Stimulated activated CD8-positive, alpha-beta memory T cell treated with anti-CD3 and anti-CD28 coated beads, Interleukin-4, amount 100 ng/mL, for 4 hours (primary cell): ENCODE measurements at places on chromosomes 5 and 9.

DNA sequence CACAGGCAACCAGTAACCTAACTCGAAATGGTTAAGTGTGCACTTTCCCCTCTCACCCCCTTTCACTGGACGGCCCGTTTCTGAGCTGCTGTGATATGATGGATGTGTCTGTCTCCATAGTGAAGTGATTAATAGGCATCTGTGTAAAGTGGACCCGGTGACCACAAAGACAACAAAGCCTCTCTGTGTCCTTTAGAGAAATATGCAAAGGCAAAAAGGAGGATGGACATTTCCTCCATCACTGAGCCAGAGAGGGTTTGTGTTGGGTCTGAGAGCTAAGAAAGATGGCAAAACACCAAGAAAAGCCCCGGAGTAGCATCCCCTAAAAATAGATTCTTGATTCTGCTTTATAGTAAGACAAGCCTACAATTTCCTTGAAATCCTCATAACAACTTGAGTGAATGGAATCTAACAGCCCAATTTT, 120.6 kb downstream of the SEMA6A start:
- no peak for DNase-seq

GRCh38 chr9:125748446-125749099, 1.4 kb downstream of the PBX3 start:
- no peak for DNase-seq

- no peak for DNase-seq
Measured at GRCh38 chr9:86200599-86201162, 58.8 kb downstream of the C9orf153 start.

DNA sequence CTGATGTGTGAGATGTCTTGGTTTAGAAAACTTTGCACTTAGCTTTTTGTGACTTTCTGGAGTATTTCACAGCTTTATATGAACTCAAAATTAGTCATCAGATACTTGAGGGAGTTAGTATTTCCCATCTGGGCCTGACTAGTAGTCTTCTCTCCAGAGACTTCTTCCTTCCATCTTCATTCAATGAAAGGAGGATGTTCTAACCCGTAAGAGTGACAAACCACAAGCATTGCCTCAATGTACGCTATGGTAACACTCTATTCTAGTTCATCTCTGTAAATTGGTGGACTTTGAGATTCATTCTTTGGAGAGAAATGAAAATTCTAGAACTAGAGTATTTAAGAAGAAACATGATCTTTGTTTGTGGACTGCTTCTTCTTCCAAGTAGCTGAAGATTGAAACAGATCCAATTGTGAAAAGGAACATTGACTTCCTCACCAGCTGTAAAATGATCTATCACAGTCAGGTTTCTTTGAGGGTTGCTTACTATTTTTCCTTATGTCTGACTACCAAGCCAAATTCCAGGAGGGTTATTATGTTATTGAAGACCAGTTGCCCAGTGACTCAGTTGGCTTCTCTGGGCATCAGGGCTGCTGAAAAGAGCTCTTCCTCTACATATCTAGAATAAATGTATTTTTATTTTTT, 157.6 kb downstream of the SLC12A2 start:
- no peak for DNase-seq

DNA sequence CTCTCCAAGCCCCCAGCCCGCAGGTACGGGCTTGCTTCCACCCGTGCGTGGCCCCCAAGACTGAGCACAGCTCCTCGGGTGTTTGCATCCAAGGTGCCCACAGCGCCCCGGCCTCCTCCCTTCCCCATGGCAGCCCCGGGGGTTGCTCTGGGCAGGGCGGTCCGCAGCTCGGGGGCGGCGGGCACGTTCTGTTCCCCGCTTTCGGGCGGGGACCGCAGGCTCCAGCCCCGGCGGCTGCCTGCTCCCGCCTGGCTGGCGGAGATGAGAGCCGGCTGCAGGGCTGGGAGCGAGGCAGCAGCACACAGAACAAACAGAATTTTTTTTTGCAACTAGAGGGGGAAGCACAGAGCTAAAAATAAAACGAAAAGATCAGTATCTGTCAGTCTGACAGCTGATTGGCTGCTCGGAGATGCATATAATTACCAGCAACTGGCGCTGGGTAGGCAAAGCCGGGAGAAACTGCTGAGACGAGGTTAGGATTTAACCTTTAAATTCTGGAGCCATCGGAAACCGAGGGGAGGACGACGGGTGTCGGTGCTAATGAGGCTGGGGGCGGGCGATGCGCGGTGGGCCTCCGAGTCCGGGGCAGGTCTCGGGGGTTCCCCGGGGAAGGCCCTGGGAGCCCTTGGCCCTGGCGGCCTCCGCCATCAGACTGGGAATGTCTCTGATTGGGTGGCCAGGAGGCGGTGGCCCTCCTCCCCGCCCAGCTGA, 142.7 kb upstream of the IER5L start:
- no peak for DNase-seq

DNA sequence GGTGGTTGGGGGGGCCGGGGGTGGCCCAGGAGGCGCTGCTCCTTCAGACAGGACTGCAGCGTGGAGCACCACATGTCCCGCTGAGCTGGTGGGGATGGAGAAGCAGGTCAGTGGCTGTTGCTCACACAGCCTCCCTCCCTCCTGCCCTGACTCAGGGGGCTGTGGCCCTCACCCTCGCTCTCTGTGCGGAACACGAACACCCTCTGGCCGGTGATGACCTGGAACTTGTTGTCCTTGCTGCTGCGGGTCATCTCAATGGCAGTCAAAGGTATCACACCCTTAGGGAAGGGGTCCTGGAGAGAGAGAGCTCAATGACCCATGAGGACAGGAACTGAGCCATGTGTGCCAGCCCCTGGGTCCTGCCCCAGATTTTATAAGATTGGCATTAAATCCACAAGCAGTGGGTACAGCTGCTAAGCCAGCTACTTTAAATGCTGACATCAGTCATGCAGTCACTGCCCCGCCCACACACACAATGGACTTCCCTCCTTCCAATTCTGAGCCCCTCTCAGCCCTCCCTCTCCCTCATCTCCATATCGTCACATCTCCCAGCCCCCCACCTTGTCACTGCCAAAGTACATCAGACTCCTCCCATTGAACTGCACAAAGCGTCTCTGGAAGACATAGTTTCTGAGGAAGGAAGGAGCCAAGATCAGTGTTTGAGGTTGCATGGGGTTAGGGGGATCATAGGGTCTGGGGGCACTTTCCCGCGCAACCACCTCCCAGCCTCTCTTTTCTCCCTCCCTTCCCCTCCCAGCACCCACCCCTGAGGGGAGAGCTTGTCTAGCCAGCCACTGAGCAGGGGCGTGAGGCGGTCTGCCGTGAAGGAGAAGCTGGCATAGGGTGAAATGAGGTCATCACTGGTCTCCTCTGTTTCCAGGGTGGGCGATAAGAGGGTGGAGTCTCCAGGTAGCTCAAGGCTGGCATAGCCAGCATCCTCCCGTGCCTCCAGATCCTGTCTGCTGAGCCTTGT, 8.9 kb downstream of the ARAP3 start:
- DNase-seq: no peak

GRCh38 chr5:1544294-1544961, 20.7 kb upstream of the LPCAT1 start:
- no peak for DNase-seq

- no peak for DNase-seq
Measured at GRCh38 chr5:111498346-111498745, 14.0 kb downstream of the STARD4 start.

- DNase-seq: no peak
Measured at GRCh38 chr9:91422758-91423711, 597 bp downstream of the NFIL3 start.

DNA sequence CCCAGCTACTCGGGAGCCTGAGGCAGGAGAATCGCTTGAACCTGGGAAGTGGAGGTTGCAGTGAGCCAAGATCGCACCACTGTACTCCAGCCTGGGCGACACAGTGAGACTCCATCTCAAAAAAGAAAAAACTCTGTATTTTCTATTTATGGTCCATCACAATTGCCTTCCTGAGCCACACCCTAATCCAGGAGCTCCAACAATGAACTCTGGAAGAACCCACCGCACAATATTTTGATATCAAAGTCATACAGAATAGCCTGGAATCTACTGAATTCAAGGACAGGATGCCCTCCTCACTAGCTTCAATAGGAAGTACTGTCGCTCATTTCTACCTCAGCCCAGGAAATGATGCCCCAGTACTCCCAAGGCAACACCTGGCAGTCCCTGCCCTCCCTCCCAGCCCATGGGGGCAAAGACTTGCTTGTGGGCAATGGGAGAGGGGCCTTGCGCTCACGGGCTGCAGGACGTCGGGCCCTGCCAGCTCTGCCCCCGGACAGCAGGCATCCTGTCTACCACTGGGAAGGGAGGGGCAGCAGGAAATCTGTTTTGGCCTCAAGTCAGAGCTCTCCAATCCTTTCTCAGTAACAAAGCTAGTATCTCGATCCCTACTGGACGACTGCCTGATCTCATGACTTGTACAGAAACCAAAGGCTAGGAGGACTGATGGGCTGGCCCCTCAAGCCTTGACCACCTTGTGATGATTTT, 19.7 kb downstream of the UBAC1 start:
- no peak for DNase-seq

DNA sequence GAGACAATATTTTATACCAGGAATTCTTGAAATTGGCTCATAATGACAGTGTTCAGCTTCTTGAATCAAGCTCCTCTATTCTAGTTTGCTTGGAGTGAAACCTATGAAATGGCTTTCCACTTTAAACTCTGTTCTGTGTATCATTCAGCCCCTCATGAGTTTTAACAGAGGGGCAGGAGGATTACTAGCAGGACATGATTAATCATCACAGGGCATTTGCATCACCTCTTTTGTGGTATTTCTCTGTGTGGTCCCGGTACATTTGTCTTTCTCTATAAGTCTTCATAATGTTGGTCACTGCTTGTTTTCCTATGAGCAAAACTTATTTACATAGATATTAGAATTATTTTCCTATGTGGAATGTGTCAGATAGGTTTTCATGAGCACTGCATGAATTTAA, 21.2 kb downstream of the CAST start:
- no peak for DNase-seq

- DNase-seq: no peak
Measured at GRCh38 chr9:123000371-123001068, 32.9 kb upstream of the GPR21 start.

GRCh38 chr5:157520911-157521703, 54.5 kb downstream of the ADAM19 start:
- no peak for DNase-seq

DNA sequence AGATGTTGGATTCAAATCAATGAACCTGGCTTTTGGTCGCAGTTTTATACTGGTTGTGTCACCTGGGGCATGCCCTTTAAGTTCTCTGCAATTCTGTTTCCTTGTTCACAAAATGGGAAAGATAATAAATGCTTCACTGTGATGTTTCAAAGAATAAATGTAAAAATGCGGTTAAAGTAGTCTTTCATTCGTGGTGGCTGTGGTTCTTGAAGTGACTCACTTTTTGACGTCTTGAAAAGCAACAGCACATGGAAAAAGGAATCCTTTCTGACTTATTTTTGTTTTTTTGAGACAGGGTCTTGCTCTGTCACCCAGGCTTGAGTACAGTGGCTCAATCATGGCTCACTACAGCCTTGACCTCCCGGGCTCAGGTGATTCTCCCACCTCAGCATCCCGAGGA, 88.4 kb upstream of the SLIT3 start:
- DNase-seq: no peak

- DNase-seq: no peak
Measured at GRCh38 chr9:19385786-19386501, 5.9 kb upstream of the RPS6 start.

DNA sequence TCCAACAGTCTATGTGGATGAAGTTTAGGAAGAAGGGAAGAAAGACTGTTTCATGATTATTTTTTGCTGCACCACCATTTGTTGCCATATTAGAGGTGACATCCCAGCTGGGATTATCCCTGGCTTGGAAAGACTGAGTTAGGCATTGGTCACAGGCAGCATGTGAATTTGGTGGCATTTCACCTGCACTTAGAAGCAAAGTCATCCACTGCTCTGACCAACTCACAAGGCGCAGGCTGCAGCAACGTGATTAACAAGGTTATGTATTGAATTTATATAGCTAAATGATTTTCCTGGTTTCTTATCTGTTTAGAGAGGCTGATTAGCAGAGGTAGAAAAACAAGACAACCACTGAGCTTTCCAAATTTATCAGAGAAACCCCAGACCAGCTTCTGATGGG, 2.7 kb downstream of the FYB1 start:
- DNase-seq: no peak

GRCh38 chr5:40098313-40098712, 581.4 kb upstream of the PTGER4 start:
- no peak for DNase-seq

- no peak for DNase-seq
Measured at GRCh38 chr5:35313291-35313690, 83.0 kb upstream of the PRLR start.

DNA sequence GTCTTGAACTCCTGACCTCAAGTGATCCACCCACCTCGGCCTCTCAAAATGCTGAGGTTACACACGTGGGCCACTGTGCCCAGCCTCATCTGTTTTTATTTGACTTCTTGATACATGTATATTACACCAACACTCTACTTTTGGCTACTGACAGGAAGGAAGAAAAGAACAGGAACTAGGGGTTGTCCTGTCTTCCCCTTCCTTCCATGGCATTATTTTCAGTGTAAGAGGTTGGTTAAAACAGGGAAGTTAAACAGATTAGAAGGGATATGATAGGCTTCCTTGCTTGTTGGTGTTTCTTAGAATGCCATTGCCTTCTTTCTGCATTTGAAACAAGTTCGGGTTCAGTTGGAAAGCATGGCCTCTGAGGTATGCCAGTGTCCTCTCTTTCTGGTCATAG, 312.8 kb downstream of the NDUFS4 start:
- no peak for DNase-seq

- DNase-seq: peak; percentile 51
Measured at GRCh38 chr9:99807276-99807852, 14.3 kb upstream of the NR4A3 start.

DNA sequence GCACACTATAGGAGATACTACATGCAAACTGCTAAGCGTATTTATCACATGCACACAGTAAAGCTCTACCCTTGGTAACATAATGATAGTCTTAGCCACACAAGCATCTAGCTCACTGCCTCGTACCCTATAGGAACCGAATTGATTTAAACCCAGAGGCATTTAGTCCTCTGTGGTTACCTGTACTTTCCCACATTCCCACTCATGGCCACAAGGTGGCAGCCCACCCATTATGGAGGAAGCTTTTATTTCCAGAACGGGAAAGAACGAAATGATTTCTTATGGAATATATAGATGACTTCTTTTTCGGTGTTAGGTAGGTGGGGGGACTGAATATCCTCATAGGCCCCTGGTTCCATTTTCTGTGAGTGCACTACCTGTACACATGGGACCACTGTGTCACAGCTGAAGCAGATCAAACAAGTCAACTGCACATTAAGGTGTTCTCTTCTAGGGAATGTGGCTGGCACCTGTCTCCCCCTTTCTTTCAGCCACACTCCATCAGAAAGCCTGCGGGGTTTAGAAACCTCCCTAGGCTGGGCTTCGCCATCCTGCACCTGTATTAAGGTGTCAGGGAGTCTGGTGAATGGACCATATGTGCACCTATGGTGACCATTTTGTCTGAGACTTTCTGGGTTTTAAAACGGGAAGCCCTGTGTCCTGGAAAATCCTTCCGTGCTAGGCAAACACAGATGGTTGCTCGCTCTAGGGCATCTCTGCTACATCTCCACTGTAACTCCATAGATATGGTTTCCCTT, 313.2 kb downstream of the SLIT3 start:
- no peak for DNase-seq

DNA sequence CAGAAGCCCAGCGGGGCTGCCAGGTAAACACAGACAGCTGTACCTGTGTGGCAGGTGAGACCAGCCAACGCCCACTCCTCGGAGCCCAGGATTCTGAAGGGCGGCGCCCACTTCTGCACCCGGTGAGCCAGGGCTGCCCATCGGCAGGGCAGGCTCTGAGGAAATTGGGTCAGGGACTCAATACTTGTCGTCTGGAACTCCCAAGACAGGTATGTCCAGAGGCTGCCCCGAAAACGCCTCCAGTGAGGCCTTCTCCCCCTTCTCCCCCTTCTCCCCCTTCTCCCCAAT, 19.8 kb downstream of the GLT6D1 start:
- no peak for DNase-seq

GRCh38 chr9:3277200-3277599, 248.6 kb downstream of the RFX3 start:
- DNase-seq: no peak
